ENCODE measurements at places on chromosomes 6 and 20. TPM values are rescaled to one million over a fixed set of nuclear protein-coding genes. Genes with fewer than 3 reads are reported as not detected.

DNA sequence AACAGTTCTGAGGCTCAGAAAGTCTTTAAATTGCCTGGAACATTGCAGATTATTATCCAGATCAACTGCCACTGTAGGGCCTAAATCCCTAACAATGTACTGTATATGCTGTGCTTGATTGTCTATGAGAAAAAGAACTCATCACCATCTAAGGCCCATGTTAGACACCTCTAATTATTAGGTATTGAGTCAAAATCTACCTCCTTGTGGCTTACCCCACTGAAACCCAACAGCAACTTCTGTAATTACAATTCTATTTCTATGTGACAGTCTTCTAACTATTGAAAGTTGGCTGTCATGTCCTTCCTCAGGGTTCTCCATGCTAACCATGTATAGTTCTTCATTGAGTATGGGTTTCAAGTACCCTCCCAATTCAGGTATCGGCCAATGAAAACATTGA lies 13.9 kb downstream of the MCM9 start:
- no peaks in the 10 kb centered on the region for H3K4me1 ChIP-seq
- peaks cover 55% of the 10 kb centered on the region for H3K36me3 ChIP-seq
- H3K4me3 ChIP-seq, result no peak overlapping the region
- no peaks in the 10 kb centered on the region for H3K27me3 ChIP-seq
- no peak overlapping the region for H3K27ac ChIP-seq
- DNase-seq, result no peak

Gene GRM4
- polyA plus RNA-seq, result 0.46 TPM

GRCh38 chr20:63682384-63683139 lies 13.9 kb upstream of the TNFRSF6B start:
- no peak for DNase-seq
- H3K36me3 ChIP-seq, result peaks cover 11% of the 10 kb centered on the region
- H3K27me3 ChIP-seq, result no peaks in the 10 kb centered on the region
- no peak overlapping the region for H3K4me3 ChIP-seq
- peaks cover 17% of the 10 kb centered on the region for H3K4me1 ChIP-seq
- H3K27ac ChIP-seq, result no peak overlapping the region

Gene TMEM217
- polyA plus RNA-seq, result 1.5 TPM

DNA sequence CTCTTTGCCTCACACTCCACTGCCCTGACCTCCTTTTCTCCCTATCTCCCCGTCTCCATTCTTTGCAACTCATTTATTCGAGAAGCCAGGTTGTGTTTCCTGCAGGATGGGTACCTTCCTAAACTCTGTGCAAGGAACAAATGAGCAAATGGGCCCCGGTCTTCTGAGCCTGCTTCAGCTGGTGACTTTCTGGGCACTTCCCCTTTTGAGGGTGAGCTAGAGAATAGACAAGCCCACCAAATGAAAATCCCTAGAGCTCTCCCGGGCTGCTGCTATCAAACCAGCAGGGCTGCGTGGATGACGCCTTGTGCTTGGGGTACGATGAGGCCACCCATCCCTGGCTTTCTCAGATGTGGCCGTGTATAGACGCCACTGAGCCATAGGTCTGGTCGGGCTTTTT lies 91.0 kb upstream of the FOXA2 start:
- H3K4me3 ChIP-seq, result no peak overlapping the region
- no peak for DNase-seq
- peaks cover 24% of the 10 kb centered on the region for H3K27me3 ChIP-seq
- H3K36me3 ChIP-seq, result no peaks in the 10 kb centered on the region
- H3K4me1 ChIP-seq, result no peaks in the 10 kb centered on the region

Gene C6orf52
- 12.7 TPM for polyA plus RNA-seq

Gene NR2E1
- not detected for polyA plus RNA-seq
